Right renal cortex interstitium (tissue), 3 donors: ENCODE measurements at places on chromosomes 1 and 21. TPM values are rescaled to one million over a fixed set of nuclear protein-coding genes. Genes with fewer than 3 reads are reported as not detected.

- no peak for DNase-seq
These were observed 188.6 kb downstream of the FCRL5 start for GRCh38 chr1:157363660-157364140.

- DNase-seq, result no peak
These were observed 278.1 kb upstream of the CAMK1G start for GRCh38 chr1:209305221-209305954.

DNA sequence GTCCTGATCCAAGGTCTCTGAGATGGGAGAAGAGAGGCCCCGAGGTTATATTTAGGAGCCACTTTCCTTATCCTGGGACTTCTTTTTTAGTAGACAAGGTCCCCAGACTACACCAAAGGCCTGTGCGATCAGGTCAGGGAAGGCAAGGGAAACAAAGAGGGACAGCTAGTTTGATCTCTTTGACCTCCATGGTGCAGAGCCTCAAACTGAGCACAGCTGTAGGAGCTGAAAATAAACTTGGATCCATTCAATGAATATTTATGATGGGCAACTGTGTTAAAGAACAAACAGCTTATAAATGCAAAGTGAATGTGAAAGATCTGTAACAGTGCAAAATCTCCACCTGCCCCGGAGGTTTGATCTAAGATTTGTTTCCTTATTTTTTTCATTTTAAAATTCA, 256.6 kb downstream of the DYRK1A start:
- DNase-seq, result no peak

DNA sequence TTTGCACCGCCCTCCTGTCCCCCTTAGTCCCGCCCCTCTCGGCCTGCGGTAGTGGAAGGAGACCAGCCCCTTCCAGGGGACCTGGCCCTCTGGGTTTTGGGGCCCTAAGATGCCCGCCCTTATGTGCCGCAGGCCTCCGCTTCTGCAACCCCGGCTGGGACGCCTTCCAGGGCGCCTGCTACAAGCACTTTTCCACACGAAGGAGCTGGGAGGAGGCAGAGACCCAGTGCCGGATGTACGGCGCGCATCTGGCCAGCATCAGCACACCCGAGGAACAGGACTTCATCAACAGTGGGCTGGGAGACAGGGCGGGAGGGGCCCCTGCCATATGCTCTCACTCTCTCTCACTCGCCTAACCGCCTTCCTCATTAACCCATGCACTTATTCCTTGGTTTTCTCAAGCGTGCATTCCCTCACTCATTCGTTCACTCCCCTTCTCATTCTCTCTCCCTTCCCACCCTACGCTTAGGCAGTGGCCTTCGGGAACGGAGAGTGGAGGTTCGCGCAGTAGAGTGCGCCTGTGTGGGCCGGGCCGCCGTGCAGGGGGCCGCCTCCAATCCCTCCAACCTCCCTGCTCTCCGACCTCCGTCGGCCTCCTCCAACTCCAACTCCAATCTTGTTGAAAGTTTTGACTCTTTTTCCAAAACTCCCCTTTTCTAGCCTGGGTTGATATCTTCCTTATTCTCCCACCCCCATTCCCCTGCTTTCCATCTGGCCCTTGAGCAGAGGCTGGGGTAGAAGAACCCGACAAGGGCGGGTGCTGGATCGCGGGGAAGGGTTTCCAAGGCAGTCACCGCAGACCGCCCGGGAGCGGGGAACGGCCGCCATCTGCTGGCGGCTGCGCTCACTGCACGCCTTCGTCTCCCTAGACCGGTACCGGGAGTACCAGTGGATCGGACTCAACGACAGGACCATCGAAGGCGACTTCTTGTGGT, 15.2 kb downstream of the BCAN start:
- DNase-seq, result no peak

DNA sequence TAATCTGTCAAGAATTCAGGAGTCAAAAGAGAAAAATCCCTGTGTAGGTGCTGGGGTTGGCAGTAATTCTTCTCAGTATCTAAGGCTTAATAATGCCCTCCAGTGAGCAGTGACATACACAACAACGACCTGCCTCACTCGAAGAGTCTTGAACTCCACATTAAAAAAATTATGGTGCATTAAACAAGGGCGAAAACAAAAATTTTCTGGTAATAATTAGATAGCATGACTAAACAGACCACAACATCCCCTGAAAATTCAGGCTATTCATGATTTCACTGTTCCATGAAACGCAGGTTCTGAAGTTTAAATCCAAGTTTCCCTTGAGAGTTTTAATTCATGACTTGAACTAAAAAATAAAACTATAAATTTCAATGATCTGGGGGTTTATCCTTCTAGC, 5.1 kb downstream of the SRSF4 start:
- DNase-seq, result no peak

DNA sequence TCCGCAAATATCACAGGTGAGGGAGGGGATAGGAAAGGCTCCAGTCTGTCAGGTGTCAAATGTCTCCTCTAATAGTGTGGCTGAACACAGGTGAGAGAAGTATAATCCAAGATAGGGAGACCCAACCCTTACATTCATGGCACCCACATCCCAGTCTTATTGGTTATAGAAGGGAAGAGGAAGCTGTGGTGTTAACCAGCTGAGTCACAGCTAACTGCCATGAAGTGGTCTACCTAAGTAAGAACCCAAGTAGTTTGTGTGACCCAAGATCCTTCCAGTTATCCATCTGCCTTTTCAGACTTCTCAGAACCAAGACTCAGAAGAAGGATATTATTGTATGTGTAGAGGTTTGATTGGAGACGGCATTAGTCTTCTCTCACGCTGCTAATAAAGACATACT, 37.1 kb downstream of the DDAH1 start:
- DNase-seq, result no peak

- DNase-seq, result no peak
These were observed 95.0 kb downstream of the DENND1B start for GRCh38 chr1:197680311-197680710.

- DNase-seq, result no peak
These were observed 112.3 kb downstream of the CRYAA start for GRCh38 chr21:43280949-43281633.

DNA sequence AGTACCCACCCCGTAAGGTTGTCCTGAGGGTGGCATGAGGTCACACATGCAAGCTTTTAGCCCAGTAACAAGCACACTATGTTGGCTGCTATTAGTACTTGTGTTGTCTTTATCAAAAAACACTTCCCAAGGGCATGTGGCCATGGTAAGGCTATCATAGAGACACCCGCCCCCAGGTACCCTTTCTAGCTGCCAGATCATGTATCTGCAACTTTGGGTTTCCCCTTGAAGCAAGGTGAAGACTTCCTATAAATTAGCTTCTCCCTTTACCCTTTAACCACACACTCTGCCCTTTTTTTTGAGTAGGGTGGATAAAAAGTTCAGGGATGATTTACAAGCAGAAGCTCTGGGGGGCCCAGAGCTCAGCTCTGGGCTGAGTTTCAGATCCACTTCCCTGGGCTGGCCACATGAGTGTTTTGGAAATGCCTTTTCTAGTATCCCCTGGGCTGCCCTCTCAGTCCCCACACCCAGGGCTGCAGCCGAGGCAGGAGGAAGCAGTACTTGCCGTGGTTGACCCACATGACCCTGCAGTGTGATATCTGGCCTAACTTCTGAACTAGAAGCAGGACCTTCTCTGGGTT, 2.0 kb downstream of the ZDHHC18 start:
- no peak for DNase-seq

- DNase-seq, result peak; percentile 29
These were observed 23.2 kb upstream of the BECN2 start for GRCh38 chr1:241934201-241934848.

GRCh38 chr1:193335806-193336428, 149.5 kb upstream of the B3GALT2 start:
- DNase-seq, result no peak

DNA sequence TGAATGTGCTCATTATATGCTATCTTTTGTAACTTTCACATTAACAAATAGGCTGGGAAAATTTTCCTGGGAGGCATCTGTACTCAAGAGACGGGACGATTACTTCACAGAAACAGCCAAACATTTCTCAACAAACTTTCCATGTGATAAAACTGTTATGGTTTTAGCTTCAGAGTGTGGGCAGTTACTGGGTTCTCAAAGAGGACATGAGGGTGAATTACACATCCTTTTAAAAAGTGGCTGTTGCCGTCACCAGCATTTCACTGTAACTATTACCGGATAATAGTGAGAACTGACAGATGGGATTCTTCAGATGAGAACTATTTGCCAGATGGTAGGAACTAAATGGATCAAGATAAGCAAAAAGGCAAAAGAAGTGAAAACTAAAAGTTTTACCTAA, 109.1 kb downstream of the APP start:
- DNase-seq, result no peak

GRCh38 chr21:17799414-17800164, 19.6 kb downstream of the C21orf91 start:
- DNase-seq, result no peak

DNA sequence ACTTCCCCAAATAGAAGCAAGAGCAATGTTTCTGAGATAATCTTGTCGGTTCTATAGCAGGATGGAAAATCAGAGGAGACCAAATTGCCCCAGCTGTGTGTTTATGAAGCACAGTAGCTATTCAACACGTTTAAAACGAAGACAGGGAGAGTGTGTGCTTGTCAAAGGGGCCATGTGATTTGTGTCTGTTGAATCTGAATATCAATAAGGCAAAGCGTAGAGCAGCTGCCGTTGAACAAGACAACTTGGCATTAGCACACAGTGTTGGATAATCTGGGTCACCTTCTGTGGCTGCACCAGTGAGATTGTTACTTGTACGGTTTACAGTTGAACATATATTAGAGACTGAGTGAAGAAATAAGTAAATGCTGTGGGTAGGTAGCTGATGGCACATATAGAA, 1.0 kb downstream of the CRB1 start:
- no peak for DNase-seq

Gene TACSTD2
- polyA plus RNA-seq, result 25.1 TPM

Gene INSRR
- 2.1 TPM for polyA plus RNA-seq

Gene ITPKB
- polyA plus RNA-seq, result 24.2 TPM

Gene SPRR2A
- not detected for polyA plus RNA-seq

Gene CELA2A
- not detected for polyA plus RNA-seq

Gene VCAM1
- 51.7 TPM for polyA plus RNA-seq

Gene GJB3
- polyA plus RNA-seq, result 0.38 TPM
